Fibroblast of the conjunctiva (primary cell): ENCODE measurements at places on chromosomes 13 and 19.

DNA sequence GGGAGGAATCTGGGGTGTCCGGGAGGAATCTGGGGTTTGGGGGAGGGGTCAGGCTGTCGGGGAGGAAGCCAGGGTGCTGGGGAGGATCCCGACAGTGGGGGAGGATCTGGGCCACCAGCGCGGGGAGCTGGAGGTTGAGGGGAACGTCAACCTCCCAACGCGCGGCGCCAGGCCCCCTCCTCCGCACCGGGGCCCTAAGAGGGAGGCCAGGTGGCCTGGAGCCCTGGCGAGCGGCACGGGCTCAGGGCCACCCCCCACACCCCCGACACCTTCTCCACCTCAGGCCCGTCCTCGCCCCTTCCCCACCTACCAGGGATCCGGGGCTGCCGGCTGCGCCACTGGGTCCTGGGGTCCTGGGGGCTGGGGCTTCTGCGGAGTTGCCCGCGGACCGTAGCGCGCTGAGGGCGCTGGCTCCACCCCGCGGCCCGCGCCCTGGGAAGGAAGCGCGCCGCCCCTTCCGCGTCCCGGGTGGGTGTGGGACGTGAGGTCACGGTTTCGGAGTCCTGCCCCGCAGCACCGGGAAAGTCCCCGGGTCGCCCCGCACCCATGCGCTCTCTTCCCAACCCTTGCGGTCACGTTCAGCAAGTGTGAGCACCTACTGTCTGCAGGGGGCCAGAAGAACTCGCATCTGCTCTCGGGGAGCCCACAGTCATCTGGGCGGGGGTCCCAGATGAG is at the start of gene TICAM1:
TICAM1 (minus strand) TSS at position 409 of the 675 bp plus-strand sequence. CDS start 13,335 bp downstream, outside the sequence.
- DNase-seq = no peak

DNA sequence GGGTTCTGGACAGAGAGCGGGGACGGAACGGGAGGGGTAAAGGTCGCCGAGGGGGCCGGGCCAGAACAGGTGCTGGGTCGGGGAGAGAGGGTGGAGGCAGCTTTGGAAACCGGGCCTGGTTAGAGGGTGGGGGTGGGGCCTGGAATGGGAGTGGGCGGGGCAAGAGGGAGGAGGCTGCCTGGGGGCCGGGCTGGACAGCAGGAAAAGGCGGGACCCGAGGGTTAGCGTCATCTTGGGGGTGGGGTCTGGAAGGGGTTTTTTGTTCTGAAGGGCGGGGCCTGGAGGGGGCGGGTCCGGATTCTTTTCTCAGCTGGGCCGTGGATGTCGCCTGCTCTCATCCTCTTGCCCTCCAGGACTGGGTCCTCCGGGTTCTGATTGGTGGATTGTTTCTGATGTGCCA is 4.3 kb upstream of the ZNF813 start:
- DNase-seq = no peak

GRCh38 chr13:50033725-50034124 is 18.5 kb downstream of the KCNRG start:
- DNase-seq = peak; percentile 45

DNA sequence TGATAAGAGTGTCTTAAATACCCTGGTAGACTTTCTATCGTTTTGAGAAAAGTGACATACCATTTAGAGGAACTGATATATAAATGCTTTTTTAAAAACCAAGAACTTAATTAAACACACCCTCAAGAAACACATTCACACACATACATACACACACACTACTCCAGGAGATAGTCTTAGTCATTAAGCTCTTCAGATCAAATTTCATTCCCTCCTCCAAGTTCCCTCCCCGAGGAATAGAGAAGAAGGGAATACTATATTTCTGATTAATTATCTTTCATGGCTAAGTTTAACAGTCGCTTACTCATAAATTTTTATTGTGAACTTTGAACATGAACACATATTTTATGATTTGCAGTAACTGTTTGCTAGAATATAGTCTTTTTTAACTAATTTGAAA is 1109.5 kb downstream of the SLITRK1 start:
- peak; percentile 35 for DNase-seq

DNA sequence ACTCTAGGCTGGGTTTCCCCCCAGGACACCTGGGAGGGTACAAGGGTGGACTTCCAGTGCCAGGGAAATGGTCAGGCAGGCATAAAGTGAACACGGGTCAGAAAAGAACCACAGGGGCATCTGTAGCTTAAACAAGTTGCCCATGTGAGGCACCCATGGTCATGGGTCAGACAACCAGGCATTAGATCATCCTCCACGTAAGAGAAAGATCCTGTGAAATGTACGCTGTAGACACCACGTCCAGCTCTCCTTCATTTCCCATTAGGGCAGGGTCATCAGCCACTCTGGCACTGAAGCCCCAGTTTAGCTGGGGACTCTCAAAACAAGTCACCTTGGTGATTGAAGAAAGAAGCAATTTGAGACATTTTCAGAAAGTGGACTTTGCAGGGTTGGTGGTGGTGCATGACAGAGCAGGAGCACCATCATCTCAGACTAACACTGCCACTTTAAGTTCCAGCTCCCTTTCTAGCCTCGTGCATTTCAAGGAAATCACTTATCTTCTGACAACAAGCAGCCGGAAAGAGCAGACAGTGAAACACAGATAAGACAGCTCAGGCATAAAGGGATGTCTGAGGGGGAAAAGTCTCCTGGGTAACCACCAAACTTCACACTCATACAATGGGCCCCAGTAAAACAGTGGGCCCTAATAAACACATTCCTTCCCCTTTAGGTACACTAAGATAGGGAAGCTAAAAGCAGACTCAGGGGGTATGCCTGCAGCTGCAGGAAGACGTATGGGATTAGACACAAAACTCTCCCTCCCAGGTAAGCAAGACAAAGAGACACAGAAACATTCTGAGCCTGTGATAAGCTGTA is 16.1 kb upstream of the SIGLEC6 start:
- no peak for DNase-seq

DNA sequence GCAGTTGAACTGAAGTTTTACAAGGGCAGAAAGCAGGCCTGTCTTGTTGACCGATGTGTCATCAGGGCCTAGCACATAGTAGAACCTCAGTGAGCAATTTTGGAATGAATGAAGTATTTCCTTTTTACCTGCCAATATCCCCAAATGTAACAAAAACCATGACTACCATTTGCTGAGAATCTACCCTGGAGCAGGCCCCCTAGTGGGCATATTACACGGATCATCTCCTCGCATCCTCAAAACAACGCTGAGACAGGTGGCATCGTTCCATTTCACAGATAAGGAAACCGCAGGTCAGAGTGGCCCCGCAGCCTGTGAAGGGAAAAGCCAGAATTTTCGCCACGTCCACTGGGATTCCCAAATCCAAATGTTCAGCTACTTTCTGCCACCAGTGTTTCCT is 77.9 kb downstream of the CACNA1A start:
- no peak for DNase-seq

- no peak for DNase-seq
Observed at GRCh38 chr13:43493496-43494000, 293.2 kb downstream of the ENOX1 start.

GRCh38 chr13:45396533-45397095 is 21.6 kb downstream of the SLC25A30 start:
- no peak for DNase-seq

DNA sequence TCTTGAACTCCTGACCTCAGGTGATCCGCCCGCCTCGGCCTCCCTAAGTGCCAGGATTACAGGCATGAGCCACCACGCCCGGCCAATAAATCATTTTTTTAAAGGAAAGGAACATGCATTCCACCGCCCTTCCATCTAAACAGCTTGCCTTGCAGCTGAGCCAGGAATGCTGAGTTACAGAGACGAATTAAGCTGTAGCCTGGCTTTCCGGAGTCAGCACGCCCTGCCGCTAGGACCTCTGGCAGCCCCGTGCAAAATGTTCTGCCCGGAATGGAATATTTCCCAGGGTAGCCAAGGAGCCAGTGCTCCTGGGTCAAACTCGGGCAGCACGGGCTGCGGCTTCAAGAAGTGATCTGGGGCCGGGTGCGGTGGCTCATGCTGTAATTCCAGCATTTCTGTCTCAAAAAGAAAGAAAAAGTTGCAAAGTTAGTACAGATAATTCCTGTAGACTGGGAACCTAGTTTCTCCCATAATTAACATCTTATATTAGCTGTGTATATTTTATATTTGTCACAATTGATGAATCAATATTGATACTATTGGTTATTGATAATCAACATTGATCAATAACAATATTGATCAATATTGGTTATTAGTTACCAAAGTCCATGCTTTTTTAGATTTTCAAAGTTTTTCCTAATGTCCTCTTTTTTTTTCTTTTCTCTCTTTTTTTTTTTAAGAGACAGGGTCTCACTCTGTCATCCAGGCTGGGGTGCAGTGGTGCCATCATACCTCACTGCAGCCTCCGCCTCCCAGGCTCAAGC is 19.2 kb downstream of the ATCAY start:
- no peak for DNase-seq

- DNase-seq = no peak
Observed at GRCh38 chr19:15290166-15290565, 42.2 kb downstream of the BRD4 start.

- DNase-seq = no peak
Observed at GRCh38 chr19:35351411-35352176, 3.9 kb downstream of the FFAR1 start.

DNA sequence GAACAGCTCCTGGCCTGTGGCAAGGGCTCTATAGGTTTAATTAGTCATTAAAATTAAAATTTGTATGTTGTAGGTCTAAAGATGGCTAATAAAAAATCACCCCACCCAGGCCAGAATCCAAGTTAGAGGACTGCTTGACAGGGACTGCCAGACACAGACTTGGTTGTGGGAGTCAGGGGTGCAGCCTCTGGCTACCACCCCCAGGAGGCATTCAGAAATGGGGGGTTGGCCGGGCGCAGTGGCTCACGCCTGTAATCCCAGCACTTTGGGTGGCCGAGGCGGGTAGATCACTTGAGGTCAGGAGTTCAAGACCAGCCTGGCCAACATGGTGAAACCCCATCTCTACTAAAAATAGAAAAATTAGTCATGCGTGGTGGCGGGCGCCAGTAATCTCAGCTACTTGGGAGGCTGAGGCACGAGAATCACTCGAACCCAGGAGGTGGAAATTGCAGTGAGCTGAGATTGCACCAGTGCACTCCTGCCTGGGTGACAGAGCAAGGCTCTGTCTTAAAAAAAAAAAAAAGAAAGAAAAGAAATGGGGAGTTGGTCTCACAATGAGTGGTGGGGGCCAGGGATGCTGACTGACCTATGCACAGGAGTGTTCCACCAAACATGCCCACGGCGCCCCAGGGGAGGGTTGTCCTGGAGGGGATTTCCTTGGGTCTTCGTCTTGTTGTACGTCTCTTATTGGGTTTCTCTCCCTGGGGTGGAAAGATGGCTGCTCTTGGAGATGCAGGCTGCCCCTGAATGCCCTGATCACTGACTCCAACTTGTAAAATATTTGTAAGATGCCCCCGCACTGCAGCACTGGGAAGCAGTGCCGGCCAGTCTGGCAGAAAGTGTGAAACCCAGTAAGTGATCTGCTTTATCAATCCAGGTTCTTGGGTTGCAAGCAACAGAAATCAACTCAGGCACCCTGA is 68.8 kb downstream of the SIPA1L3 start:
- no peak for DNase-seq

GRCh38 chr19:31264041-31264778 is 85.0 kb downstream of the TSHZ3 start:
- DNase-seq = no peak

DNA sequence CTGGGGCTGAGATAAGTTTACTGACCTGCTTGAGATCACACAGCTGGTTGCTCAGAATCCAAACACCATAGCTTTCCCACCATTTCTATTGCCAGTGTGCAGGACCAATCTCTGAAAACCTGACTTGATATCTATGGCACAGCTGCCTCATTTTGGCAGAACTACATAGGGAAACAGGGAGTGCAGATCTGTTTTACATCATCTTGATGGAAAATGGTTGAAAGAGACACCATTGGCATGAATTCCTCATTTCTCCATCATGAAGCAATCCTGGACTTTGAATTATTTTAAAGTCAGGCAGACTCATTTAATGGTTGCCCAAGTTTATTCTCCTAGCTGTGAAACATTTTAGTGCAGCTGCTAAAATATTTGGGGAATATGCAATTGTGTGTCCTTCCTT is 1628.2 kb upstream of the SLC10A2 start:
- DNase-seq = no peak

GRCh38 chr13:110838116-110838515 is 76.8 kb downstream of the ANKRD10 start:
- DNase-seq = no peak

GRCh38 chr13:113729187-113730019 is 29.6 kb upstream of the TMEM255B start:
- DNase-seq = no peak

DNA sequence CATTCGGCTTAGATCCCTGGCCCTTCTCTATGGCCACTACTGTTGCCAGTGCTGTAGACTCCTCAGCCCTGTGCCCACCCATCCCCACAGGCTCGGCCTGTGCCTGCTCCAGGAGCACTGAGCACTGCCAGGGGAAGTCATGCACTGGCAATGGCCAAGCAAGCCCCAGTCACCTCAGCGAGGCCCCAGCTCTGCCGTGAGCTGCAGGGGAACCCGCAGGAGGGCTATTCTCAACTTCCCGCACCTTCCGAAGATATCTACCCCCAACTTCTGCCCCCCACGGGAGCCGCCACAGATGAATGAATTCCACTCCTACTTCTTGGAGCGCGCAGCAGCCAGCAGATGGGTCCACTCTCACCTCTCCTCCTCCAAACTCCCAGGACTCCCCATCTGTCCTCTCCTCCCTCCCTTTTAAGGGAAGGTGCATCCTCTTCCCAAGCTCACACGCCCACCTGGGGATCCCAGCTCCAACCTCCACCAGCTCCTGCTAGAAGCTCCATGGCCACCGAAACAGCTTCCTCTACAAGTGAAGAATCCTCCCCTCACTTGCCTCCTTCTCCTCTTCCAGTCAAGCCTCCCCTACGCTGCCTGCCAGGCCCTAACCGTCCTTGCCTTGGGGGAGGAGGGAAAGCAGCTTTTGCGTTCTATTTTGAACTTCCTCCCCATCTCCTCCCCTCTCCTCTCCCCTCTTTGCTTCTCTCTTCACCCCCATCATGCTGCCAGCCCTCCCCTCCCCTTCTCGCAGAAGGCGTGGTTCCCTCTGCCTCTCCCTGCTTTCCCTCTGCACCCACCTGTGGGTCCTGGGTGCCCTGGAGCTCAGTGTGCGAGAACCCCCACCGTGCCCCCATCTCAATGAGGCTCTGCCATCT is 52.2 kb downstream of the PEPD start:
- no peak for DNase-seq
